ENCODE measurements at places on chromosomes 5 and 9.
A peak's percentile ranks its signal among the peaks of the same experiment; 100 is the strongest.

GRCh38 chr9:34715639-34716215 is 5.8 kb upstream of the CCL21 start:
- peak; percentile 14 for DNase-seq

DNA sequence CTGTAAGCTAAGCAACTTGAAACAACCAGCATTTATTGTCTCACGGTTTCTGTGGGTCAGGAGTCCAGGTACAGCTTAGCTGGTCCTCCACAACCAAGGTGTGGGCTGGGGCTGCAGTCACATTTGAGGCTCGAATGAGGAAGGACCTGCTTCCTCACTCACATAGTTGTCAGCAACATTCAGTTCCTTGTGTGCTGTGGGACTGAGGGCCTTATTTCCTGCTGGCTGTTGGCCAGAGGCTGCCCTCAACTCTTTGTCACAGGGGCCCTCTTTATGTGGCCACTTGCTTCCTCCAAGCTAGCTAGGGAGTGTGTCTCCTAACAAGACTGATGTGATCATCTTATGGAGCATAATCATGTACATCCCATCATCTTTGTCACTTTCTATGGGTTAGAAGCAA is 29.2 kb upstream of the SEMA4D start:
- DNase-seq, result no peak

- no peak for DNase-seq
These were observed 359.2 kb downstream of the NR2F1-AS1 start for GRCh38 chr5:93221773-93222172.

DNA sequence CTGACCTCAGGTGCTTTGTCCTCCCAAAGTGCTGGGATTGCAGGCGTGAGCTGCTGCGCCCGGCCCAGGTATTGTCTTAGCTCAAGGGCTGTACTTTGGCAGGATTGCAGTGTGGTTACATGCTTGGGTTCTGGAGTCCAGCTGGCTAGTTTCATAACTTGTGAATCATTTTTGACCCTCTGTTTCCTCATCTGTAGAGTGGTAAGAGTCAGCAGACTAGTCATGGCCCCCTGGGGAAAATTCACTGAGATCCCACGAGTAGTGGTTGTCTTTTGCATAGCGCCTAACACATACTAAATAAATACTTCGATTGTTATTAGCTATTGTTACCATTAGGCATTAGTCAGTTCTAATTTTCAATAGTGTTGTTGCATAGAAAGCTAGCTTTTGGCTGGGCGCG is 14.3 kb downstream of the PTPA start:
- no peak for DNase-seq

DNA sequence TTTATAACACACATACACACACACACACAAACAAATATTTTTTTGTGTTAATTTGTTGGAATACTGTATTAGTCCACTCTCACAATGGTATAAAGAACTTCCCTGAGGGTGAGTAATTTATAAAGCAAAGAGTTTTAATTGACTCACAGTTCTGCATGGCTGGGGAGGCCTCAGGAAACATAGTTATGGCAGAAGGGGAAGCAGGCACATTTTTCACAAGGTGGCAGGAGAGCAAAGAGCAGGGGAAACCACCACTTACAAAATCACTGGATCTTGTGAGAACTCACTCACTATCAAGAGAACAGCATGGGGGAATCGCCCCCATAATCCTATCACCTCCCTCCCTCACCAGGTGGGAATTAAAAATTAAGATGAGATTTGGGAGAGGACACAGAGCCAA is 205.4 kb upstream of the PTPRD start:
- DNase-seq, result no peak

DNA sequence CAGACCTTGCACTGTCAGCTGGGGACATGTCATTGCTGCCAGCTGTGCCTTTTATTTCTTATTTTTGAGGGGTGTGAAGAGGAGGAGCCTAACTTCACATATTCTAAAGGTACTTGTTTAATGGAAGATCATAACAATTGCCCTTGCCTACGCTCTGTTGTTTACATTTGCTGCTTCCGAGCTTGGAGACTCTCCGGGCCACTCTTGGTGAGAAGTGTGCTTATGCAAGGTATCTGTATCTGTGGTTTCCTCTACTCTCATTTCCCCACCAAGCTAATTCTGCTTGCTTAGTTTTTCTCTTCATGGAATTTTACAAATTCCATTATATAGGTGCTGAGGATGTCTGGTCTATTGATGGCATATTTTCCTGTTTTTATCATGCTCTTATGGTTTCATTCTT is 105.3 kb downstream of the RASGRF2 start:
- no peak for DNase-seq
